ENCODE measurements at places on chromosomes 5 and 9.

DNA sequence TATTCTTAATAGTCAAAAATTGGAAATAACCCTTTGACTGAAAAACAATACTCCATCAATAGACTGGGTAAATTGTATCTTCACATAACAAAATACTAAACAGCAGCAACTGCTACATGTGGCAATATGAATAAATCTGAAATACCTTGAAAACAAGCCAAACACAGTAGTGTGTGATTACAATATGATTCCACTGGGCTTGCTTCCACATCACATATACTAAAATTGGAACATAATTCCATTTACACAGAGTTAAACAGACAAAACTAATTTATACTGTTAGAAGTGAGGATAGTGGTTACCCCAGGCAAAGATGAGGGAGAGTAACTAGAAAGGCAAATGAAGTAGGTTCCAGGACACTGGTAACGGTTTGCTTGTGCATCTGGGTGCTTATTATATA is 20.4 kb downstream of the FNIP1 start:
- no peak for DNase-seq

DNA sequence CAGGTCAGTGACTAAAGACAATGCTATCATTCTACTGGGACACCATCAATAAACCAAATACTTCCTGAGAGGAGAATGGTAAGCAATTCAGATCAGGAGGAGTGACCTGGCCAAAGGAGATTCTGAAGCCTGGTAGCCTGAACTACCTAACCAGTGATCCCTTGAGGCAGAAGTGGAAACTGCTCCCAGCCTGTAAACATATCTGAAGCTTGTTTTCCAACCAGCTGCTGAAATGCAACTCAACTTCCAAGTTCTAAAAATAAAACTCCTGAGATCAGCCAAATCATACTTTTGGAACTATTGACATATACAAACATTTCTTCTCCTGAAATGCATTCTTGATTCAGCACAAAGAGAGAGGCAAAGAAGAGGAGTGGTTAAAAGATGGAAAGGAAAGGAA is 204.1 kb downstream of the EBF1 start:
- no peak for DNase-seq

- DNase-seq: peak; percentile 31
These were observed 42.4 kb downstream of the EXD3 start for GRCh38 chr9:137380606-137381005.

DNA sequence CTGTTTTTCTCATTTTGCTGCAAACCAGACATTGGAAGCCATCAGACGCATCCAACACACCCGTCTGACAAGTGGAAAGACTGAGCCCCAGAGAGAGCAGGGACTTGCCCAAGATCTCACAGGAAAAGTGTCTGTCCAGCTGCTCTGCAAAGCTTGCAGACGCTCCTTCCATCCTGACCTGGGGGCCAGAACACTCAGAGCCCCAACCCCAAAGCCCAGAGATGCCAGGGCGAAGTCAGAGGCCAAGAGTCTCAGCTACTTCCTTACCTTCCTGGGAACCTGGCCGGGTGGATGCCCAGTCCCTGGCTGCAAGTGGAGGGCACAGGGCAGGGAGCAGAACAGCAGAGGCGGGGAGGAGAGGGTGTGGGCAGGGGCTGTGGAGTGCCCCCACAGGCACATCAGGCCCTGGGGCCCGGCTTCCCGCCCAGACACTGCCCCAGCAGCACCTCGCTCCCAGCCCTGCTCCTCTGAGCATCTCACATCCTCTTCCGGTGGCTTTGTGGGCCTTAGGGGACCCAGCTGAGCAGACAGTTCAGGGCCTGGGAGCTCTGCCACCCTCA is 9.7 kb upstream of the RALGDS start:
- no peak for DNase-seq

DNA sequence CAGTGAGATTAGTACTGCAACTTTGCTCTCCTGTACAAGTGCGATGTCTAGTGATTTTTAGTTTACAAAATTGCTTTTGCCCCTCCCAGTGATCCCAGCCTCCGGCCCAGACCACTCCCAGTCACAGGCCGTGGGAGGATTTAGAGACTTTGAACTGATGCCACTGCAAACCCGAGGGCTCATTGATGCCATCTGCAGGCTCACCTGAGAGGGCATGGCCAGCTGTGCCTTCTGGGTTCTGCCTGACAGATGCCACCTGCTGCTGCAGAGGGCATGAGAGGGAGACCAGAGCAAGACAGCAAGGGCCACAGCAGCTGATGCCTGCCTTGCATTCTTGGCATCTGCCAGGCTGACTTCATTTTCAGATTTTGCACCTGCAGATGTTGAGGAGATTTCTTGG is 593.8 kb downstream of the CDK5RAP2 start:
- no peak for DNase-seq

DNA sequence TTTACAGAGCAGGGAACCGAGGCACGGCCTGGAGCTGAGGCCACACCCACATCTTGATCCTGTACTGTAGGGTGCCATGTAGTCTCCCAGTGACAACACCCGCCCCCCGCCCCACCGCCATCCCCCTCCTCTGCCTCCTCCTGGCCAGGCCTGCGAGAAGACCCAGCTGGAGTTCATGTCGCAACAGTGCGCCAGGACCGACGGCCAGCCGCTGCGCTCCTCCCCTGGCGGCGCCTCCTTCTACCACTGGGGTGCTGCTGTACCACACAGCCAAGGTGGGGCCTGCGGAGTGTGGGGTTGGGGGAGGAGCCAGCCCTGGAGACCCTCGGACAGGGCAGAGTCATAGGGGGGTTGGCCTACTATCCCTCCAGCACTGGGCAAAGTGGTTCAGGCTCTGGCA is 14.5 kb downstream of the ADAMTS13 start:
- DNase-seq: no peak

GRCh38 chr5:59816654-59817300 is 76.7 kb downstream of the PDE4D start:
- DNase-seq: no peak

GRCh38 chr5:125408448-125409233 is 662.2 kb upstream of the ZNF608 start:
- DNase-seq: no peak

DNA sequence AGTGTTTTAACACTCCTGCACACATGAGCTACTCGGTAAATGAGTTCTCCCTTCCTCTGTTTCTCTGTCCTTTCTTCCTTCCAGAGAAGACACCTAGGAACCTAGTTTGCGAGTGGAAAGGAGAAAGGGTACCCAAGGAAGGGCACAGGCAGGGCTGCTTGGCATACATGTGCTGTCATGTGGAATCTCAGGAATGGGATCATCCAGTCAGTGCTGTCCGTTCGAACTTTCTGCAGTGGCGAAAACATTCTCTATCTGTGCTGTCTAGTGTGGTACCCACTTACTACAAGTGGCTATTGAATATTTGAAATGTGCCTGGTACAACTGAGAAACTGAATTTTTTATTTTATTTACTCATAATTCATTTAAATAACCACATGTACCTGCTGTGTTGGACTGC is 28.0 kb downstream of the NLN start:
- no peak for DNase-seq

DNA sequence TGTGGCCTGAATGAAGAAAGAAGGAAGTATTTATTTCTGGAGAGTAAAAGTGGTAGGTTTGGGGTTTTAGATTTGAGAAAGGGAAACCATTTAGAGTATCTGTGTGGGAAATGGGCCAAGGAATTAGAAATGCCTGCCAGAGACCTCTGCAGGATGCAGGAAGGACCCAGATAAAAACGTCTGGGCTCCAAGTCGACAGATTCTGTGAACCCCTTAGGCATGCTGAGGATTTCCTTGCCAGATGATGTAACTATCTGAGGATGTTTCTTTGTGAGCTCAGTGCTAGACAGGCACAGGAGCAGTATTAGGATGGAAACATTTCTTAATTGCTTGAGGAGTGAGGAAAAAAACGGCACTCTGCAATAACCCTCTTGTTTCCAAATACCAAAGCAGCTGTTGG is 251.8 kb upstream of the DMRT1 start:
- DNase-seq: no peak

GRCh38 chr5:115458003-115458409 is 86.6 kb downstream of the FEM1C start:
- DNase-seq: no peak

GRCh38 chr5:31755676-31756230 is 116.8 kb downstream of the PDZD2 start:
- no peak for DNase-seq

DNA sequence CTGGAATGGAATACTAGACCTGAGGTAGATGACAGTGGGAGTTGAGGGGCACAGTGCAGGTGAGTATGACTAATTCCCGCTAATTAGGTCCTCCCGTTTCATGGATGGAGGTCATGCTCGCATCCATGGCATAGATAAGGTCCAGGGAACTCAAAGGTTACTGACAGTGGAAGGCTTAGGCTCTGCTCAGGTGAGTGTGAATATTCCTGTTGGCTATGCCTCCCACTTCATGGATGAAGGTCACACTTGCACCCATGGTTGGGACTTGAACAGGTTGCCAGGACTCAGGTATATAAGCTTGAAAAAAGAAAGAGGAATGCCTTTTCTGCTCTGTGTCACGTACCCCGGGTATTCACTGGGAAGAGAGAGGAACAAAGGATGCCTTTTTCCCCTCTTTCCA is 19.8 kb upstream of the UNC13B start:
- no peak for DNase-seq

GRCh38 chr5:167413506-167413905 is 877.9 kb upstream of the WWC1 start:
- DNase-seq: no peak

DNA sequence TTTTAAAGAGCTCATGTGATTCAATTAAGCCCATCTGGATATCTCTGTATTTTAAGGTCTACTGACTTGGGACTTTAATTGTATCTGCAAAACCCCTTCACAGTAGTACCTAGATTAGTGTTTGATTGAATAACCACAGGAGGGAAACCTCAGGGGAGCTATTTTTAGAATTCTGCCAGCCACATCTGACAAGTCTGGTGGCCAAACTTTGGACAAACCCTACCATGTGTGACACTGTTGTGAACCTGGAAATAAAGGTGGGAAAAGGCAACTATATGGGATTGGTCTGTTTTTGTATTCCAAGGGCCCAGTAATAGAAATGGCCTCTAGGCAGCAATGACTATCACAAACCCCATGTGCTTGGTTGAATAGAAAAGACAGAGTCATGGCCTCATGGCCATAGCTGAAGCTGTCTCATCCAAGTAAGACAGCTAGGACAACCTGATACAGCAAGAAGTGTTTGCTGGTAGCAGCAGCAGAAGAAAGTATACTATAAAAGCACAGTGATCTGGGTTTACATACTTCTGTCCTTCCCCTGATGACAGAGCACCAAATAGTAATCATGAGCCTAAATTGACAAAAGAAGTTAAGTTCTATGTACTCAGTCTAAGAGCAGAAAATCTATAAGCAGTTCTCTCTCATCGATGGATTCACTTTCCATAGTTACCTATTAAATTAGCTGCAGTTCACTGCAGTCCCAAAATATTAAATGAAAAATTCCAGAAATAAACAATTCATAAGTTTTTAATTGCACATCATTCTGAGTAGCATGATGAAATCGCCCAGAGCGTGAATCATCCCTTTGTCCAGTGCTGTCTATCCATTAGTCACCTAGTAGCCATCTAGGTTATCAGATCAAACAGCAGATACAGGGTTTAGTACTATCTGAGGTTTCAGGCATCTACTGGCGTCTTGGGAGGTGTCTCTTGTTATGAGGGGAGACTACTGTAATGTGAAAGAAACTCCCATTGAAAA is 189.8 kb downstream of the ARHGAP26 start:
- no peak for DNase-seq

- no peak for DNase-seq
These were observed 161.9 kb upstream of the RAI14 start for GRCh38 chr5:34494111-34494755.

DNA sequence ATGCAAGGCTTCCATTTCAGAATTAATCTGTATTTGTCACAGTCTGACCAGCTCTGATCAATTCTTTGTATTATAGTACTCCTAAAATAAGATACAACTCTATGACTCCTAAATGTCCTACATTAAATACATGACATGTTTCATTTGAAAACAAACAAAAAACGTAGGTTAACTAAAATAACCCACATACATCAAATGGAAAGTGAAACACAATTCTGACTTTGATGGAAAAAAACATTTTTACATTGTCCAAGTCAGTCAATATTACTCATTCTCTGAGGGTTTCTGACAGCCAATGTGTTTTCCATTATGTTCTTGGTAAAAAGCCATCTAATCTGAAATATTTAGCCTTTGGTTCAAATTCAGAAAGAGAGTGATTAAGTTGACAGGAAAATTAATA is 8.7 kb downstream of the HMGCS1 start:
- no peak for DNase-seq

GRCh38 chr5:352639-353611 is 31.4 kb downstream of the AHRR start:
- no peak for DNase-seq

DNA sequence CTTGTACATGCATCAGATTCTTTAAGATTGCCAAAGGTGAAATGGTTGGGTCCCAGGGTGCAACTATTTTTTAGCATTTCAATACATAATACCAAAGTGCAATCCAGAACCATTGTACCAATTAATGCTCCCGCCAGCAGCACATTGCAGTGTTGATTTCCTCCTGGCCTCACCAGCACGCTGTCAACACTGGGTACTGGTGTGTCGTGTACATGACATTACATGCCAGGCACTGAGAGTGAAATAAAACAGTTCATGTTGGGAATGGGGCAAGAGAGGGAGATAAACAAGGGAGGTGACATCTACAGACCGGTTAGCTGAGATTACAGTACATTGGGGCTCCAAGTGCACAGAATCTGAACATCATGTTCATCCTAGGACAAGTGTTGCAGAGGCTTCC is 37.8 kb downstream of the HMGCS1 start:
- no peak for DNase-seq

GRCh38 chr5:179271428-179271734 is 73.9 kb downstream of the ADAMTS2 start:
- DNase-seq: no peak

GRCh38 chr9:27817747-27818146 is 244.5 kb upstream of the C9orf72 start:
- DNase-seq: no peak

DNA sequence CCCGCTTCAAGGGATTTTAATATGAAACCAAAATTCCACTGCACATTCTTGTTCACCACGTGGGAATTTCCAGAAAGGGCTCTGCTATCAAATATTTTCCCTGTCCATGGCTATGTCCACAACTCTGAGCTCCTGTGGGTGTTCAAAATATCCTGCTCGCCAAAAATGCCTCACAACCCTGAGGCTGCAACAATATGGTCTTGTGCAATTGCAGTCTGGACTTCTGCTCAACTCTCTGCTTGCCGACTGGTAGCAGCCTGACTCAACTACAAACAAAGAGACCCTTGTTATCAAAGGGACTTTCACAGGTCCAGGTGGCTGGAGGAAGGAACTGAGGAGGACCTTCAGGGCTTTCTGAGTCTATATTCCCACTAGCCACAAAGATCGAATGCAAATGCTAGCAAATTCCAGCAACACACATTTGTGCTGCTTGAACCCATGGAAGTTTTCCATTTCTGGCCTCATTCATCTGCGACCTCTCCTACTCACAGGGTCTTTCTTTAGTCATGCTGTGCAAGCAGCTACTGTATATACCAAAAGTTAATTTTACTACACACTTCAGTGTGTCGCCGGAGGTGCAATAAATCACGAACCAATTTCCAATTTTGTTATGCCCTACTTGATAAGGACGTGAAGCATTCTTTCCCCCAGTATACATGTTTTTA is 169.2 kb upstream of the SLC30A5 start:
- DNase-seq: no peak

- no peak for DNase-seq
These were observed 12.7 kb downstream of the EEIG1 start for GRCh38 chr9:127968042-127968441.

- no peak for DNase-seq
These were observed 189.6 kb downstream of the ESM1 start for GRCh38 chr5:54795777-54796176.

All from suprapubic skin (tissue), 4 donors.